Sigmoid colon (tissue), 7 donors: ENCODE measurements at places on chromosomes 1 and 21. TPM values are rescaled to one million over a fixed set of nuclear protein-coding genes. Genes with fewer than 3 reads are reported as not detected.

The SSU72 gene
- total RNA-seq, result 98.9 TPM

The TMOD4 gene
- total RNA-seq, result not detected

GRCh38 chr1:58597996-58598395, 20.9 kb upstream of the TACSTD2 start:
- H3K27me3 ChIP-seq, result no peaks in the 10 kb centered on the region
- H3K4me1 ChIP-seq, result peaks cover 22% of the 10 kb centered on the region
- no peaks in the 10 kb centered on the region for H3K36me3 ChIP-seq
- no peak overlapping the region for H3K4me3 ChIP-seq
- H3K27ac ChIP-seq, result no peak overlapping the region
- no peak for DNase-seq

DNA sequence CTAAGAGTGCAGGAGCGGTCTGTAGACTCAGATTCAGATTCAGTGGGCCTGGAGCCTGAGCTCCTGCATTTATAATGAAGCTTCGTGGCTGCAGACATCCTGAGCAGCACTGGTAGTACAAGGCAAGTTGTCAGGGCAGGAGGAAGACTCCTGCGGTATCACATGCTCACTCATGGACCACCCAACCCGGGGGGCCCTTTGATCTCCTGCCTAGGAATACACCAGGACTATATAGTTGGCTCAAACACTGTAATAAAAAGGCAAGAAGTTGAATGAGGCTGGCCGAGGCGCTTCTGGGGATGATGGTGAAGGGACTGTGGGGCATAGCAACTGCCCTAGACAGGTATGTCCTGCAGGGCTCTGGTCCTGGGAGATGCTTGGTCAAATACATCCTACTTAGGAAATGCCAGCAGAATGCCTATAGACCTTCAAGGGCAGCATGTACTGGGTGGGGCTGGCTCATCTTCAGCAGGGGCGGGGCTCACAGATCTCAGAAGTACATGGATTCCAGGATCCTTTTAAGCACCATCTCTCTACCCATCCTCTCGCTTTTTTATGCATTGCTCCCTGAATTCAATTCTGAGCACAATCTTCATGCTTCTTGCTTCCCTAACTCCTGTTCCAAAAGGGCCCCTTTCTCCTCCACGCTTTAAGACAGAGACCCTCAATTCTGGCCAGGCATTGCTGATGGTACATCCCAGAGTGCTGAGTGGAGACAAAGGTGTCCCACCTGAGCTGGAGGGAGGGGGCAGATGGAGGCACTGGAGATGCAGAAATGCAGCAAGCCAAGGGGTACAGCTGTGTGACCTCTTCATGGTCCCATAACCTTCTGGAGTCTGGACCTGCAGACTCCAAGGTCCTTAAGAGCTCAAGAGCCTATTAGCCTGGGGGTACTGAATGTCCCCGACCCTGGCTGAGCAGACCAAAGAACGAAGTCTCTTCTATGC, 2.1 kb upstream of the RAP1GAP start:
- H3K36me3 ChIP-seq, result no peaks in the 10 kb centered on the region
- no peak overlapping the region for H3K4me3 ChIP-seq
- peaks cover 36% of the 10 kb centered on the region for H3K27me3 ChIP-seq

GRCh38 chr1:2804628-2805351, 3.3 kb upstream of the TTC34 start:
- H3K4me3 ChIP-seq, result no peak overlapping the region
- H3K27ac ChIP-seq, result no peak overlapping the region
- H3K27me3 ChIP-seq, result peaks cover 5% of the 10 kb centered on the region
- H3K36me3 ChIP-seq, result no peaks in the 10 kb centered on the region
- DNase-seq, result peak; percentile 52
- H3K4me1 ChIP-seq, result no peaks in the 10 kb centered on the region

The BACE2 gene
- 52.8 TPM for total RNA-seq

DNA sequence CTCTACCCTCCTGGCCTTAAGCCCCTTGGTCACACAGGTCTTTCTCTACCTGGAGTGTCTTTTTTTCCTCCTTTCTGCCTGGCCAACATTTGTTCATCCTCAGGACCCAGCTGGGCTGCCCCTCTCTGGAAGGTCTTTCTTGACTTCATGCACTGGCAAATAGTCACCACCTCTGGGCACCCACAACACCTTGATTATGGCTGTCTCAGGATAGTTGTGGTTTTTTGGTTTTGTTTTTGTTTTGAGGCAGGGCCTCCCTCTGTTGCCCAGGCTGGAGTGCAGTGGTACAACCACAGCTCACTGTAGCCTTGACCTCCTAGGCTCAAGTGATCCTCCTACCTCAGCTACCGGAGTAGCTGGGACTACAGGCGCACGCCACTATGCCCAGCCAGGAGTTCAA, 10.8 kb downstream of the RPS6KA1 start:
- H3K4me1 ChIP-seq, result no peaks in the 10 kb centered on the region
- no peaks in the 10 kb centered on the region for H3K36me3 ChIP-seq
- no peak overlapping the region for H3K4me3 ChIP-seq
- no peaks in the 10 kb centered on the region for H3K27me3 ChIP-seq
- H3K27ac ChIP-seq, result peak overlapping the region; percentile 13
- DNase-seq, result no peak

DNA sequence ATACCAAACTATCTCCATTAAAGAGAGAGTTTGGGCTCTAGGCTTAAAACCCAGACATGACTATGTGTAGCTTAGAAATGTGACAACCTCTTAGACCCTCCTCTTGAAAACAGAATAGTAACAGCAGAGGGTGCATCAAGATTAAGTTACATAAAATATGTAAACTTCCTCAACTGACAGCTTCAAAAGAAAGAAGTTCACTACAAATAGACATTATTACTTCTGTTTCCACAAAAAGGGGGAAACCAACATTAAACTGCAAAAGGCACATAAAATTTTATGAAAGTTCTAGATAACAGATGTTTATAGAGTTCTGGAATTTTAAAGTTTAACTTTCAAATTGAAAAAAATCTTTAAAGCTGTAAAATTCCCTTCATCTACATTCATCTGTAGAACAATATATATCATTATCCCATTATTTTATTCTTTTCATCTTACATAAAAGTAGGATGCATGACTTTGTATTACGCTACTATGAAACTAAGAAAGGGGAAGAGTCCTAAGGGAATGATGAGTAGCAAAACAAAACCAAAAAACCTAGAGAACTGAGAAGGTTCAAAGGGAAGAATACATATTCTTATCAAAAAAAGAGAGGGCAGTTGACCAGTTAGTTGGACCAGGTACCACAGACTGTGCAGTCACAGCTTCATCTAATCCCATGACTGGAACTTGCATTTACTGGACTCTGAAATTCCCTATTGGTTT, 177.0 kb downstream of the SIPA1L2 start:
- no peak for DNase-seq
- H3K4me1 ChIP-seq, result peaks cover 19% of the 10 kb centered on the region
- no peaks in the 10 kb centered on the region for H3K36me3 ChIP-seq
- H3K27me3 ChIP-seq, result no peaks in the 10 kb centered on the region

The SLC1A7 gene
- 0.83 TPM for total RNA-seq

- no peak overlapping the region for H3K27ac ChIP-seq
- H3K36me3 ChIP-seq, result no peaks in the 10 kb centered on the region
- H3K4me3 ChIP-seq, result no peak overlapping the region
- DNase-seq, result no peak
- no peaks in the 10 kb centered on the region for H3K4me1 ChIP-seq
- H3K27me3 ChIP-seq, result no peaks in the 10 kb centered on the region
Observed at GRCh38 chr1:209326831-209327230, 256.7 kb upstream of the CAMK1G start.

DNA sequence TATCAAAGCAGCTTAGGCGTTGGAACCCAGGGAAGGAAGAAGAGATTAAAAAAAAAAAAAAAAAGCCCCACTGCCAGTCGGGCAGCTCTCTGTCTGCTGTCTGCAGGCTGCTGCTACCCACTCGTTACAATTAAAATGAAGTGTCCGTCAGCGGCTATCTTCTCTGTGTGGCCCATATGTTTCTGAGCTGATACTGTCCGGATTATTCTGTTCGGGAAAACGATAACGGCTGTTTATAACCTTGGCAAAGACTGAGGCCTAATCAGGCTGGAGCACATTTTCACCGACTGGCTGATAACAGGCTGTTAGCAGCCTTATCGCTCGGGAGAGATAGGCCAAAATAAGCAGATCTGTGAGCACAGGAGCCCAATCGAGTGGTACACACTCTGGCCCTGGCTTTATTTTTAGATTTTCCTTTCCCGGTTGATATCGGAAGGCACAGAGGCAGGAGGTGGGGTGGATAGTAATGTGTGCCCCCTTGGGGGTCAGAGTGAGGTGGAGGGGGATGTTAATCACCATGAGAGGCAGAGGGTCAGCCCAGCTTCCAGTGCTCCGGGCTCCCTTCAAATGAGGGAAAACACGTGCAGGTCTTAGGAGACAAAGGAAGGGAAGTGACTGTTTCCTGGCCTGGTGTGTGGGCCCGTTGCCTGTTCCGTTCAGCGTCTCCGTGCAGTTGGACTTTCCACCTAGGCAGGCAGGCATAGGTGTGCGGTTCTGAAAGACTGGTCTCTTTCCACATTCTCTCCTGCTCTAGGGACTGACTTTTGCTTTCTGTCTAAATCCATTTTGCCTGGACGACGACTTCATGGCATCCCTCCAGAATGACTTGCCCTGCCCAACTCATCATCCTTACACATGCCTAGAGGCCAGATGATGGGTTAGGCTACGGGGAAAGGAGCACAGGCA, 153.4 kb downstream of the PBX1 start:
- H3K27ac ChIP-seq, result peak overlapping the region; percentile 82
- no peak overlapping the region for H3K4me3 ChIP-seq
- no peak for DNase-seq
- H3K27me3 ChIP-seq, result no peaks in the 10 kb centered on the region
- no peaks in the 10 kb centered on the region for H3K36me3 ChIP-seq
- peaks cover 77% of the 10 kb centered on the region for H3K4me1 ChIP-seq

DNA sequence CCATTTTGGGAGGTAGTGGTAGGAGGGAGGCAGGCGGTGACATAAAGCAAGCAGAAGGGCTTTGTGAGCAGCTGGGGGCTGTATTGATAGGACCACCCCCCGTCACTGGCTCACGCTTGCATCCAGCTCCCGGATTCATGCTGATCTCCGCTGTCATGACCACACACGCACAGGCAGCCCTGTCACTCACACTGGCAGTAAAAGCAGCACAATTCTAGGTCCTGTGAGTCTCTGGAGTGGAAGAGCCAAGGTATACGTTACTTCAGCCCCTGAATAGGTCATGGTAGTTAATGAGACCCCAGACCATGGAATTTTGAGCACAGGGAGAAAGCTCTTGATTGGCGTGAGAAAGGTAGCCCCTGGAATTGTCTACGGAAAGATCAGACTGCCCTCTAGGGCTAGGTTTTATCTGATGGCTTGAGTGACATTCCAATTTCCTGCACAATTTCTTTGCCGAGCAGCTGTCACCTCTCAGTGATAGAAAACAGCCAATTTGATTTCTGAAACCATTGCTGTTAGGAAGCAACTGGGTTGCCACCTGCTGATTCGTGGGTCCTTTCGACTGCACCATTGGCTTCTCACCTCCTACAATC, 5.4 kb downstream of the OR2B11 start:
- H3K27ac ChIP-seq, result no peak overlapping the region
- H3K36me3 ChIP-seq, result no peaks in the 10 kb centered on the region
- no peak for DNase-seq
- no peaks in the 10 kb centered on the region for H3K27me3 ChIP-seq

DNA sequence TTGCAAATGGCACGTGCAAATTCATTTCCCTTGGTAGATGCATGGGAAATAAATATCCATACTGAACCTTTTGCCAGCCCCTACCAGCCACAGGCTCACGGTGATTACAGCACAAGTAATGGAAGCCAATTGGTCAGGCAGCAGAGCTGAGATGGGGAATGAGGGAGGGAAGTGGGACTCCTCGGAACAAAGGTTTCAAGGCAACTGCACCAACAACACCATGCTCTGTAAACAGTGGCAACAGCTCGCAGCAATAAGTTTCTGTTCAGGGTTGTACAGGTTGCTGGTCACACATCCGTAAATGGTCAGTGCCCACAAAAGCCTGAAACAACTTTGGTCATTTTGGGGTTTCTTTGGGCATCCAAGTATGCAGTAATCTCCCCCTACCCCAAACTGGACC, 62.7 kb upstream of the LPGAT1 start:
- no peaks in the 10 kb centered on the region for H3K4me1 ChIP-seq
- H3K36me3 ChIP-seq, result no peaks in the 10 kb centered on the region
- no peaks in the 10 kb centered on the region for H3K27me3 ChIP-seq
- DNase-seq, result no peak
- no peak overlapping the region for H3K4me3 ChIP-seq

The SIM2 gene
- not detected for total RNA-seq

- no peak overlapping the region for H3K27ac ChIP-seq
- no peak overlapping the region for H3K4me3 ChIP-seq
- DNase-seq, result no peak
- peaks cover 6% of the 10 kb centered on the region for H3K36me3 ChIP-seq
Observed at GRCh38 chr1:8520483-8520966, 202.6 kb downstream of the SLC45A1 start.

The C1orf105 gene
- not detected for total RNA-seq

The TIE1 gene
- total RNA-seq, result 10.0 TPM

The C8A gene
- not detected for total RNA-seq

GRCh38 chr1:162028726-162029125, 5.1 kb upstream of the OLFML2B start:
- H3K36me3 ChIP-seq, result no peaks in the 10 kb centered on the region
- H3K4me1 ChIP-seq, result peaks cover 13% of the 10 kb centered on the region
- H3K4me3 ChIP-seq, result no peak overlapping the region
- no peak overlapping the region for H3K27ac ChIP-seq
- DNase-seq, result no peak

The COL16A1 gene
- total RNA-seq, result 140 TPM

GRCh38 chr21:34336756-34337391, 26.9 kb upstream of the KCNE2 start:
- H3K4me1 ChIP-seq, result peaks cover 42% of the 10 kb centered on the region
- peak overlapping the region; percentile 69 for H3K27ac ChIP-seq
- no peaks in the 10 kb centered on the region for H3K36me3 ChIP-seq
- no peak overlapping the region for H3K4me3 ChIP-seq
- H3K27me3 ChIP-seq, result no peaks in the 10 kb centered on the region

DNA sequence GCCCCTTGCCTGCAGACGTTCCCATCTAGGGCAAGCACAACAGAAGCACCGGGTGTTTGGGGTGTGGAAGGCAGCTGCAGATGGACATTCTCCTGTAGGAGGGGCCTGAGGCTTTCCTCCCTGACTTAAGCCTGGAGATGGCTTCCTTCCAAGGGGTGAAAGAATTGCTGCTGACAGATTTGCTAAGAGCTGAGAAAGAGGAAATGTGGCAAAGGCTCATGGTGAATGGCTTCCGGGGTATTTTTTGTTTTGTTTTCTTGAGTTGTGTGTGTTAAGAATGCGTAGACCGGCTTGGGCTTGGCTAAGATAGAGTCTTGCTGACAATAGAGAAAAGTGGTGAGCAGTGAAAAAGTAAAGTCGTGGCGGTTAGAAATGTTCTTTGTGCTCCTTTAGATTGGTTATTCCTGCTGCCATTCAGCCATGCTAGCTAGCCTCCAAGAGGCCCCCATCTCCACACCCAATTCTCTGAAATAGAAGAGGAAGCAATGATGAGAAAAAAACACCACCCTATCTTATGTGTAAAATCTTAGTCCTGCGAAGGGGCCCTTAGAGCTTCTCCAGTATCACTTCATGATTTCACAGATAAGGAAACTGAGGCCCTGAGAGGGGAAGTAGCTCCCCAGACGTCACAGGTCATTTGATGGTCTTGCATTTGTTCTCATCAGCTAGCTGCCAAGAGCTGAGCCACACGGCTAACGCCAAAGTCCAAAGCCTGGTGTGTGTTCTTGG, 36.9 kb downstream of the EIF2D start:
- peak overlapping the region; percentile 53 for H3K27ac ChIP-seq
- no peaks in the 10 kb centered on the region for H3K36me3 ChIP-seq
- H3K27me3 ChIP-seq, result no peaks in the 10 kb centered on the region
- H3K4me1 ChIP-seq, result no peaks in the 10 kb centered on the region

GRCh38 chr1:2493691-2494322, 17.7 kb downstream of the PLCH2 start:
- peaks cover 3% of the 10 kb centered on the region for H3K27me3 ChIP-seq
- H3K27ac ChIP-seq, result no peak overlapping the region
- H3K4me1 ChIP-seq, result no peaks in the 10 kb centered on the region

GRCh38 chr1:58779801-58780382, 4.0 kb downstream of the JUN start:
- peak overlapping the region; percentile 97 for H3K27ac ChIP-seq
- peak; percentile 72 for DNase-seq
- no peaks in the 10 kb centered on the region for H3K27me3 ChIP-seq
- peak overlapping the region; percentile 82 for H3K4me3 ChIP-seq
